ENCODE measurements at places on chromosomes 3 and 15.
A peak's percentile ranks its signal among the peaks of the same experiment; 100 is the strongest.

- no peak for DNase-seq
Measured at GRCh38 chr3:185153171-185153771, 411 bp upstream of the C3orf70 start.

DNA sequence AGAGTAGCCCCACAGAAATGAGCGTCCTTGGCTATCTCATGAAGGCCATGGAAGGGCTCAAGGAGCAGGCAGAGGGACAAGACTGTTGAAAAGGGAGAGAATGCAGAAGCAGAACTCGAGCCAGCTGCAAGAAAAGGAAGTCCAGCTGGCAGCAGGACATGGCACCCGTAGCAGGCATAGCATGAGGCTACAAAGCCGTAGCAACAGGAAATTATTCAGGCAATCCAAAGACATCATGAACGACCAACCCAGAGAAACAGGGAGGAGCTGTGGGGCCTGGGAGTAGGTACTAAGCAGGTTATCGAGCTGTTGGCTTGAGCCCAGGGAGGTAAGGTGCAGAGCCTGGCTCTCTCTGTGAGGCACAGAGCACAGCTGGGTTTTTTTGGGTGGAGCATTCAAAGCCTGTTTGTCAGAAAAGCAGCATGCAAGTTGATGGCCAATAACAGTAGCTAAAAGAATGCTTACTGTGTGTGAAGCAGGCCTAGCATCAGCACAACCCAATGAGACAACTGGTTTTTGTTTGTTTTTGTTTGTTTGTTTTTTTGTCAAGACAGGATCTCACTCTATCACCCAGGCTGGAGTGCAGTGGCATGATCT lies 144.0 kb upstream of the SMAD3 start:
- DNase-seq = no peak

GRCh38 chr15:69384626-69385598 lies 29.2 kb upstream of the KIF23 start:
- no peak for DNase-seq

DNA sequence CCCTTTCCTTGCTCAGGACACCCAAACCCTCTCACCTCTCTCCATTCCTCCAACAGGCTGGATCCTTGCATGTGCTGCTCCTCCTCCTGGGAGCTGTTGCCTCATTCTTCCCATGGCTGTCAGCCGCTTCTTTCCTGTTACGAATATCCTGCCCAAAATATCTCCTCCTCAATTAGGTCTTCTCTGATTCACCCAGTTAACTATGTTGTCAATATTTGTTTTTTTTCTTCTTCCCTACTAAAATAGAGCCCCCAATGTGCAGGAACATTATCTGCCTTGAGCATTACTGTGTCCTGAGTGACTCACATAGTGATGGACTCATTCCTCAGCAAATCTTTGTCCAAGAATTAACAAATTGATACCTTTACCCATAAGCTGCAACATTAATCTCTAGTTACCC lies 357.2 kb downstream of the CLSTN2 start:
- DNase-seq = no peak

- DNase-seq = peak; percentile 29
Measured at GRCh38 chr3:15557511-15557946, 36.0 kb upstream of the COLQ start.

GRCh38 chr3:183158551-183159006 lies 4.0 kb downstream of the LAMP3 start:
- peak; percentile 27 for DNase-seq

- DNase-seq = no peak
Measured at GRCh38 chr3:131233900-131234668, 147.5 kb upstream of the NUDT16 start.

DNA sequence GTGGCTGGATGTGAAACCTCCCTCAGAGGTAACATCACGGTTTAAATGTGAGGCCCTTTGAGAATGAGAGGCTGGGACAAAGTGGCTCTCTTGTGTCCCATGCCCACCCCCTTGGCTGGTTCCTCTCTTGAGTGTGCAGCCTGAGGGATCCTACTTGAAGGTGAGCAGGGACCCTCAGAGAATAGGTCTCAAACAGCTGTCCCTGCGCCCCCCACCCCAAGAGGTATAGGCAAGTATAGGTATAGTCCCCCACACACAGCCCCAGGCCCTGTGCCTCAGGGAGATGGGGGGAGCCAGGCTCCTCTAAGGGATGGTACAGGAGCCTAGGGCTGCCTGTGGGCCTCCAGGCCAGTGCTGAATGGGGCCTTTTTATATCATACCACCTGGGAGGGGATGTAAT lies 61.9 kb downstream of the ISG20 start:
- DNase-seq = no peak

DNA sequence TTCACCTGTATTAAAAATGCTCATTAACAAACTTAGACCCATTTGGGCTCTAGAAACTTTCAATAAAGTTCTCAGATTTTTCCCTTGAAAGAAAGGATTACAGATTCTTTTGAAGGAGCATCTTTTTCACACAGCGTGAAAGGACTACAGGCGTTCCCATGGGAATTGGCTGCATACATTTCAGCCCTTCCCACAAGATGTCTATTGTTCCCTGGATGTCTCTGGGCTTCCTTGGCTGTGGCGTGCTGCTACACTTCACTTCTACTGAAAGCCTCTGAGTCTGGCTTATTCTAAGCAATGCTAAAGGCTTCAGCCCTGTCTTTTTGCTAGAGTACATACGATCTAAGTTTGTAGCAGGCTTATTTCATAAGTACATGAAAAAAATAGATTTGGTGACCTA lies 1.4 kb downstream of the VEPH1 start:
- DNase-seq = no peak
